Stimulated activated CD8-positive, alpha-beta memory T cell treated with anti-CD3 and anti-CD28 coated beads, Interleukin-7, amount 100 ng/mL, for 1 hour (primary cell): ENCODE measurements at places on chromosomes 2 and 18.

- DNase-seq, result no peak
Measured at GRCh38 chr2:109378682-109379081, 235.1 kb downstream of the SEPTIN10 start.

GRCh38 chr2:222882484-222882928 lies 21.7 kb downstream of the ACSL3 start:
- DNase-seq, result no peak

- peak; percentile 7 for DNase-seq
Measured at GRCh38 chr18:59056706-59057492, 82.8 kb upstream of the SEC11C start.

DNA sequence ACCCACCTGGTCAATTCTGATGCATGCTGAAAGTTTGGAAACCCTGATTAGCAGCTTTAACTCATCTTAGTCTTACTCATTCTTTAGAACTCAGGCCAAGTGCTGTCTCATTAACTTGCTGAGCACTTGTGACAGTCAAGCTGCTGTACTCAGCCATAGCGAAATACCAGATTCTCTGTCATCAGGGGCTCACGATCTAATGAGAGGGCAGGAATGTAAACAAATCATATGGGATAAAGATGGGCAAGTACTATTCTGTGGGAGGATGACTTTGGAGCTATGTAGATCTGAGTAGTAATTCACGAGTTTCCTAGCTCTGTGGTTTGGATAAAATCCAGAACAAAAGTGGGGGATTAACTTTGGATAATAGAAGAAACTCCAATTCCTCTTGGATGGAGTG lies 376.6 kb downstream of the HRH4 start:
- no peak for DNase-seq

GRCh38 chr18:47149457-47150028 lies 757 bp downstream of the HDHD2 start:
- DNase-seq, result no peak

GRCh38 chr18:8552151-8552550 lies 57.1 kb upstream of the RAB12 start:
- no peak for DNase-seq

DNA sequence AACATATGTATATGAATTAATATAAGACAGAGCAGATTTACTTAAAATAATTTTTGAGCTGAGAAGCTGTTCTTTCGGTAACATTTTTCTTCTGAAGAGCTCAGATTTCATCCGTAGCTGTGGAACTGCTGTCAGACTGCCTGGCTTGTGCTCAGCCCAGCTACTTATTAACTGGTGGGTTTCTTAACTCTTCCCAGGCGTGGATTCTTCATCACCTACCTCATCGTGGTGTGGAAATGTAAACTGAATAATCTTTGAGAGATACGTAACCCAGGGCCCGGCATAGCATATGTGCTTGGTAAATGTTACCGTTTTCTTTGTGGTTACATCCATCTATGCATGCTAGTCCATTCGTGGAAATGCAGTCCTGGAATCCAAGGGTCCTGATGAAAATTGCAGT lies 145.0 kb downstream of the MCFD2 start:
- no peak for DNase-seq

DNA sequence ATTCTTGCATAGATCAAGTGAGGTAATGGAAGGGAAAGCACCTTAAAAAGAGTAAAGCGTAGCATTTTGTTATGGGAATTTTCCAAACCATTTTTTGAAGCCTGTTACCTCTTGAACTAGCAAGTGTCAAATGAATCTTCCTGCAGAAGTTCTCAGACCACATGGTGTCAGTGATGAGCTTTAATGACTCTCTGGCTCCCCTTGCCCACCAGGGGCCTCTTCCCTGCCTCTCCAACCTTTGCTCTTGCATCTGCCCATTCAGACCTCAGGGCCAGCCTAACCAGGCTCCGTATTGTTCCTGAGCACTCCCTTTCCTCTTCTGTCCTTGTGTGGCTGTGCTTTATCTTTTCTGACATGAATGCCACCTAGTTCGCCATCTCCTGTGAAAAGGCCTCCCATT lies 155.9 kb downstream of the DIS3L2 start:
- DNase-seq, result no peak

DNA sequence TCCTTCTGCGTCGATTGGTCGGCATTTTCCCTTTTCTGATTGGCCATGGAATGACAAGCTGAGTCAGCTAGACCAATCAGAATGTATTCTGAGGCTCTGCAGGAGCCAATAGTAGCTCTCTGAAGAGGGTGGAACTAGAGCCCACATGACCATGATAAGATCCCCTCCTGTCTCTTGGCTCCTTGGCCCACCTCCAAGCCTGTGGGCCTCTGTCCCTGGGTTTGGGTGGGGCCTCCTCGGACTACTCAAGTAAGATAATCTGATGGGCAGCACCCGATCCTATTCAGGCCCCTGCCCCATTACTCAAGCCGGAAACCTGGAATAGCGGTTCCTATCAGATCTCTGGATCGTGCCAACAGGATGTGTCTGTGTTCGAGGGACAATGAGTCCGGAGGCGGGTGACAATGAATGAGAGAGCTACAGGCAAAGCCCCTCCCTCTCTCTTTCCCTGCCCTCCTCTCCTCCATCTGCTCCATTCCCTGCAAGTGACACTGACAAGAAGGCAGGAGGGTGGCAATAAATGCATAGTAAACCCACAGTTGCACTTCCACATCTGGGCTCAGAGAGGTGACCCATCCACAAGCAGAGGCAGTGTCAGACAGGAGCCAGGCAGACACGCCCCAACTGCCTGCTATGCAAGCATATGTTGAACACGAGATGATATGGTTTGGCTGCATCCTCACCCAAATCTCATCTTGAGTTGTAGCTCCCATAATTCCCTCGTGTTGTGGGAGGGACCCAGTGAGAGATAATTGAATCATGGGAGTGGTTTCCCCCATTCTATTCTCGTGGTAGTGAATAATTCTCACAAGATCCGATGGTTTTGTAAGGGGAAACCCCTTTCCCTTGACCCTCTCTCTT lies 114.7 kb downstream of the TNS1 start:
- DNase-seq, result no peak

DNA sequence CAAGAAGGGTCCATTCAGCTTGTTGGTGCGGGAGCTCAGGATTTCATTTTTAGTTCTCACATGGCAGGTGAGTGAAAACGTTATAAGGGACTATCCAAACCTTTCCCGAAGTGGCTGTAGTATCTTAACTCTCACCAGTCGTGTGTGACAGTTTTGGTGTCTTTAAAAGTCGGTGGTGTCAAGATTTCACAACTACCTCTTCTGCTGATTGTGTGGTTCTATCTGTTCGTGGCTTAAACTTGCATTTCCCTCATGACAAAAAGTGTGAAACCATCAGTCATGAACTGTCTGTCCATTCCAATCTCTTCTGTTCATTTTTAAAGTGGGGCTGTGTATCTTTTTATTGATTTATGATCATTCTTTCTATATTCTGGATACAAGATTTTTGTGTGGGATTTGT lies 3.8 kb upstream of the AQP12B start:
- no peak for DNase-seq

DNA sequence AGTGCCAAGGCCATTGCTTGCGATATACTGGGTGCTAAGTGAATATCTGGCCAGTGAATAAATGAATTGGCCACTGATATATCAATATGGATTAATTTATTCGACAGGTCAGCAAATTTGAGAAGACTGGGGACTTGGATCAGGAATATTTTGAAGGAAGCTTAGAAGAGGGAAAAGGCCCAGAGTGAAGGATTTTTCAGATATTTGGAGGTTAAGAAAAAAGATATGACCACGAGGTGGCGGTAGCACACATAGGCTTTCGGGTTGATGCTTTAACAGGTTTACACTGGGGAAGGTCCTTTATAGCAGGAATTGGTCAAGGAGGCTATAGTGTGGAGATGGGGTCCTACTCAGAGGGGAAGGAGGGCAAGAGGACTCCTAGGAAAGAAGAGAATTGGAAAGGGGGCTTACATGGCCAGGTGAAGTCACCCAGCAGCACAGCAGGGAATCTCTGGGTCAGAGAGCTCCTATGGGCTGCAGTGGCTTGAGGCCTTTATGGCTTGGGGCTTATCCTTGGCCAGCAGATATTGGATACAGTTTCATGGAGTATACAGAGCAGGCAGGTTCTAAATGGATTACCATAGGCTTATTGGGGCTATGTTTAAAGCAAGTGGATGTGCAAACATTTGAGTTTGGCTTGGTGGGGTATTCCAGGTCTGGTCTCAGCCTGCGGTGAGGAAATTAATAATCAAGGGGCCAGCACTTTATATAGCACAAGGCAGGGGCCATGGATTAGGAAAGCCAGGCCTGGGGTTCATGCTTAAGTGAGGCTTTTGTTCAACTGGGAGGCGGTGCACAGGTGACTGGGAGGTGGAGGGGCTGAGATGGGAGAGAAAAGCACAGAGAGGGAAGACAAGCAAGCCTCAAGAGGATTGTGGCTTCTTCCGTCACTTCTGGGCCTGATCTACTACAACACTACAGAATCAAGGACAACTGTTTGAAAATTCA lies 9.7 kb downstream of the IL1RN start:
- DNase-seq, result no peak

GRCh38 chr2:186347472-186347871 lies 138.6 kb upstream of the ZC3H15 start:
- DNase-seq, result no peak

DNA sequence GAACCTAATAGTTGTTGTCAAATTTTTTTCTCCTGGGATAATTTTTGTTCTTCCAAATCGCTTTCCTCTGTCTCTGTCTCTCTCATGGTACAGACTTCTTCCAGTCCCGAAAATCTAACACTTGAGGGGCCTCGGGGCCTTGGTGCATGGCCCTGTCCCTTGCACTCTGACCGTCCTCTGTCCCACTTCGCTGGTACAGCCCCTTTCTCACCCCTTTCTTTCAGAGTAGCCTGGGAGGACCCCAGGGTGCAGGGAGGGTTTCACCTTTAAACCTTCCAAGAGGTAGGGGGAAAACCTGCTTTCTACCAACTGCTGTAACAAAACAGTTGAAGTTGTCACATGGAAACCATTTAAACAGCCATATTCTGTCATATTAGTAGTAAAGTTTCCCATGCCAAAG lies 22.2 kb upstream of the FAHD2A start:
- DNase-seq, result no peak

DNA sequence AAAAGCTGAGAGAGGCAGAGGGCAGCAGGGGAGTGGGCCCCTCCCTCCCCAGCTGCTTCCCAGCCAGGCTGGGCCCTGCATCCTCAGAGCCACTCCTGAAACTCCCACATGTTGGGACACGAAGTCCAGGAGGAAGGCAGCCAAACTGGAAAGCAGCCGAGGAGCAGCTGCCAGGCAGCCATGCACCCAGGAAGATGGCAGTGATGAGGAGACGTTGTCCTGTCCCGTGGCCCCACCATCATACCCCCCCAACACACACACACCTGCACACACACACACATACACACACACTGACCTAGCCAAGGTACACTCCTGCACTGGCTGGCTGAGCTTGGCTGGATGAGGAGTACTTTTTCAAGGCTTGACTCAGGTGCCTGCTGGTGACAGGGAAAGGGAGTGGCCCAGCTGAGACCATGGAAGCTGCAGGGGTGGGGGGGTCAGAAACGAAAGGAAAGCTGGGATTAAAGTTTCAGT lies 106.0 kb downstream of the CYP26B1 start:
- DNase-seq, result no peak

GRCh38 chr2:224584111-224584784 lies 915 bp downstream of the CUL3 start:
- peak; percentile 2 for DNase-seq

DNA sequence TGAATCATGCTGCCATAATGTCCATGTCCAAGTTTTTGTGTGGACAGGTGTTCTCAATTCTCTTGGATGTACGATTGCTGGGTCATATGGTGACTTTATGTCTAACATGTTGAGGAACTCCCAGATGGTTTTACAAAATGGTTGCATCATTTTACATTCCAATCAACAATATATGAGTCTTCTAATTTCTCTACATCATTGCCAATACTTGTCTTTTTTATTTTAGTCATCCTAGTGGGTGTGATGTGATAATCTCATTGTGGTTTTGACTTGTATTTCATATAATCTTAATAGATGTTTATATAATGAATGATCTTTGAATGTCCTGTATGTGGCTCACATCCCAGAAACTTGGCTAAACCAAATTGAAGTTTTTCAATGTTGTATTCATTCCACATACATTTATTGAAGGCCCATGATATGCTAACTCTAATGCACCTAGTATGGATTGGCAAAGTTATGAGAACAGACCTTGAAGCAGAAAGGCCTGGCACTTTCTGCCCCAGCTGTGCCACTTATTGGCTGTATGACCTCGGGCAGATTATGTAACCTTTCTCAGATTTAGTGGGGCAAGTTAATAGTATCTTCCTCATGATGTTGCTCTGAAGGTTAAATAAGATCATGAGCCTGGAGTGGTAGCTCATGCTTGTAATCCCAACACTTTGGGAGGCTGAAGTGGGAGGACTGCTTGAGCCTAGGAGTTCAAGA lies 205.4 kb downstream of the RAB3GAP1 start:
- no peak for DNase-seq

DNA sequence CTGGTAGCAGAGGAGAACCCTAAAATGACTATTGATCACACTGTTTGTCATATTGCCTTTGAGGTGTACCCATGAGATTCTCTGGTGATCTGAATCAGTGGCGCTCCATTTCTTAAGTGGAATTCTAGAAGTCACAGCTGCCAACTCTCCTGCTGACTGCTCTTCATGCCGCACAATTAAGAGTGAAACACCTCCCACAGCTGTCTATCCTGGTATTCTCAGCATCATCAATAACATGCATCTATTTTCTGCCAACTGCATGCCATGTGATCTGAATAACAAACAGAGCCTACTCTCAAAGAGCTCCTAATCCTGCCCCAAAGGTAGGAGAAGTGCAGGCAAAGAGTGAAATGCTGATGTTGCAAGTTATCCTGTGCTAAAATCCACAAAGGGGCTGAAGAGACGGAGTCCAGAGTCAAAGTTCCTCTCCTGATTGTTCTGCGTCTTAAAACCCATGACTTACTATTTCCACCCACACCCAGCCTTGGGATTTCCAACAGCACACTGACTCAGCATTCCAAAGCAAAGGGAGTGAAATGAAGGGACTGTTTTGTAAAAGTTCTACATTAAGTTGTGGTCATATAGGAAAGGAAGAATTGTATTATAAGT lies 13.7 kb upstream of the DAPL1 start:
- DNase-seq, result no peak

DNA sequence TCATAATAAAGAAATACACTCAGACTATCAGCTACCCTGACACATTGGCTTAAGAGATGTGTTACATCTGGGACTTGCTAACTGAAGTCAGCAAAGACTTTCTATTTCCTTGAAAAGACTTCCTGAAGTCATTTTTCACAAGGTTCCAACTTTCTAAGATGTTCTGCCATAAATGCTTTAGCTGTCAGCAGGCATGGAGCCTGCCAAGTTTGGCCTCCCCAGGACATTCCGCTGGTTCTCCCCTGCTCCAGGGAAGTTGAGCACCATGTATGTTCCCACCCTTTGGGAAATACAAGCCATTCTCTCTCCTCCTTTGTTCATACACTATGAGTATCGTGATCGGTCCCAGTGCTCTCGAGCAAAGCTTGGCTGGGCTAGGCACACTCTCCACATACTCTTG lies 202.7 kb upstream of the CCDC68 start:
- no peak for DNase-seq

- DNase-seq, result no peak
Measured at GRCh38 chr18:47893047-47893446, 37.4 kb downstream of the SMAD2 start.

GRCh38 chr2:133884739-133885381 lies 316.6 kb upstream of the NCKAP5 start:
- DNase-seq, result no peak
